ENCODE measurements at places on chromosomes 2 and 18.

GRCh38 chr2:171318463-171318934, 115.3 kb downstream of the METTL8 start:
- DNase-seq = no peak

GRCh38 chr2:32865399-32866068, 81.2 kb upstream of the LTBP1 start:
- DNase-seq = no peak

DNA sequence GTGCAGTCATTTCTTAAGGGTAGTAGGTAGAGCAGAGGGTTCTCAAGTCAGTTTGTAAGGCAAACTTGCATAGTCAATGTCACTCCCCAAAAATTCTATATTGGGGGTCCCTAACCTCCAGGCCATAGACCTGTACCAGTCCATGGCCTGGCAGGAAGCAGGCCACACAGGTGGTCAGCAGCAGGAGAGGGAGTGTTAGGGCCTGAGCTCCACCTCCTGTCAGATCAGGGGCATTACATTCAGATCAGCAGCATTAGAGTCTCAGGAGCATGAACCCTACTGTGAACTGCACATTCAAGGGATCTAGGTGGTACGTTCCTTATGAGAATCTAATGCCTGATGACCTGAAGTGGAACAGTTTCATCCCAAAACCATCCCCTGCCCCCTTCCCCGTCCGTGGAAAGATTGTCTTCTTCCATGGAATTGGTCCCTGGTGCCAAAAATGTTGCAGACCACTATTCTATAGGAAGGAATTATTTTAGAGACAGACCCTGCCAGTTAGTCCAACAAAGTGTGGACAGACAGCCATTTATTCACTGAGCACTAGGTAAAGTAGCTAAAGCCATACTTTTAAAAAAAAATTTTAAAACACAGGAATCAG, 6.7 kb downstream of the COA5 start:
- no peak for DNase-seq

DNA sequence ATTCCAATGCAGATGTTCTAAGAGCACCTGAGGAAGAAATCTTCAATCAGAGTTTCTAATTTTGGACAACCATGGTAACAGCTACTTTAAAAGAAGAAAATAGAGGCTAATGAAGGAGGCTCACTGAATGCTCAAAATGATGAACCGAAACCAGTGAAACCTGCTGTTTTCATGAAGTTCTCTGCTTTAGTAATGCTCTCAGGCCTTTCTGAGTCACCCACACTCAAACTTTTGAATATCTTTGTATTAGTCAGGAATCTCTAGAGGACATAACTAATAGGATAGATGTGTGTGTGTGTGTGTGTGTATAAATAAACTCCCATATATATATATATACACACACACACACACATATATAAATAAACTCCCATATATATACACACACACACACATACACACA, 76.9 kb upstream of the RIT2 start:
- no peak for DNase-seq

DNA sequence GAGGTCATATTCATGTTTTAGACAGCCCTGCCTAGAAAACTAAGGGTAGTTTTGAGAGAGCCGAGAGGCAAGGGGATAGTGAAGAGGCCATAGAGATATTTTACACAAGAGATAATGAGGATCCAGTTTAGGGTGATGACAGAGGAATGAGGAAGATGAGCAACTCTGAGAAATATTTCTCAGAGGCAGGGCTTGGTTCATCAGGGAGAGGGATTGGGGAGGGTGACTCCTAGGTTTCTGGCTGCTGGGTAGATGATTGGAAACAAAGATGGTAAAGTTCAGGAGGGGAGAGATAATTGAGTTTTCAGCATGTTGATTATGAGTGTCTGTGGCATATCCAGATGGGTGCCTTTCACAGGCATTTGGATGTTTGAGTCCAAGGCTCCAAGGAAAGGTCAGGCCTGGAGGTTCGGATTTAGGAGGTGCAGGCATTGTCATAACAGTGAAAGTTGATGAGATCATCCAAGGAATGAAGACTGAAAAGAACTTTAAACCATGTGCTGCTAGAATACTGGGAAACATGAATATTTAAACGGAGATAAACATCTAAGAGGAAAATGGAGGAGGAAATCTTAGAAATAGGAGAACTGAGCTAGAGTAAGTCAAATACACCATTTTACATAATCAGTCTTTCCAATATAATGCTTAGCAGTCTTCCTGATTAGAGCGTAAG, 7.4 kb downstream of the MYL12B start:
- DNase-seq = no peak

GRCh38 chr2:222353993-222354392, 55.2 kb upstream of the PAX3 start:
- DNase-seq = no peak

DNA sequence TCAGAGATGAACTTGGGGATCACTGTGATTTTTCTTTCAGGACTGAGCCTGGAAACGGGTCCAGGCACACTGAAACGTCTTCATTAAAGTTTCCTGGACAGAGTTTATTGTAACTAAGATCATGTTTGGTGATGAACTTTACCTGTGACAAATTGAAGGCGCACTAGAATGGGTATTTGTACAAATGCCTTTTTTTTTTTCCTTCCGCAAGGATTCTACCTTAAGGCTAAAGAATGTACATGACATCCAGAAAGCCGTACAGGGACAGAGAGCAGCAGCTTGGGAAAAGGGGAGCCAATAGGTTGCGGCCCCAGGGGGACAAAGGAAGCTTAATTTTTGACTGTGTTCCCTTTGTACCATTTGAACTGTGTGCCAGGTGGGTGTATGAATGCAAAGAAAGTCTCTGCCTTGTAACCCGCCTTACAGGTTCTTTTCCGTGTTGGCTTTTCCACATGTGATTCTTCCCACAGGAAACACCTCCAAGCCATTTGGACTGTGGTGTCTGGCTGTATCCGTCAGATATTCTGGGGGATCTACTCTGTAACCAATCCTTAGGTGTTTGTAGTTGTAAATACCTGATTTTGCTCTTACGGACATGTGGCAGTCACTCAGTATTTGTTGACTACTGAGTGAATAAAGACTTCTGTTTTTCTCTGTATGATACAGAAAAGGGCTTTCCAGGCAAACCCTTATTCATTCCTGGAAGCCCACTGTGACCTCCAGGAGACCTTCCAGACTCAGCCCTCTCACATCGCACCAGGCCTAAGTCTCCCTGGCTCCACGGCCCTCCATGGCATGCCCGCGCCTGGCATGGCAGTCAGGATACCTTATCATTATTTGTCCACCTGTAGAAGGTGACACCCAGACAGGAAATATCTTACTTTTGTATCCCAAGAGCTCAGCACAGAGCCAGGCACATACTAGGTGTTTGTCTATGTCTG, 1.1 kb downstream of the LRRFIP1 start:
- DNase-seq = no peak

- no peak for DNase-seq
Observed at GRCh38 chr2:234963773-234964615, 12.2 kb downstream of the SH3BP4 start.
